ENCODE measurements at places on chromosomes 3 and 15. TPM values are rescaled to one million over a fixed set of nuclear protein-coding genes. Genes with fewer than 3 reads are reported as not detected.

DNA sequence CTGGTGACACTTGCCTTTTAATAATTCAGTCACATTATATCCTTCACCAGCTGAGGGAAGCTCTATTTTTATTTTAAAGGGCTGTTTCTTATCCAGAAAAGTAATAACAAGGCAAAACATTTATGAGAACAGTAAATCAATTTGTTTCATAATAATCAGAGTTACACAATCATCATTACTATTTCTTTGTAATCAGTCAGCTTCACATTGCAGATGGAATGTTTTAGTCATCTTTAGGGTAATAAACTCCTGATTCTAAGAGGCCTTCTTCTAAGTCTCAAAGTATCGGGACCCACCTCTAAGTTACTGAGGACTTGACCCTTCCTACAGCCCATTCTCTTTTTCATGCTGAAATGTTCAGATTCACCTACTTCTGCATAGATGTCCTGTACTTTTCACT is 298.3 kb upstream of the TGFBR2 start:
- no peak for DNase-seq

DNA sequence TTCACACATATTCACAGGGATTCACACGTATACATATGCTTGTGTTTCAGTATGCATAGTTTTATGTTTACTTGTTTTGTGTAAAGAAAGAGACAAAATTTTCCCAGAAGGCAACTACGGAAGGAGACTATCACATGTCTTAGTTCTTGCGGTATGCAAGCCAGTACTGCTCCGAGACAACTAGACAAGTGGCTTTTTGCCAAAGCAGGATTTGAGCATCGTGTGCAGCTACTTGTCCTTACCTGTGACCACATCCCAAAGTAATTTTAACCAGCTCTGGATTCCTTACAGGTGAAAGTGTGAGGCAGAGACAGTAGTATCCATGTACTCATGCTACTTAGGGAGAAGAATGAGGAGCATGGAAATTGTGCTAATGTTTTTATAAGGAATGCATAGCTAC is 591.4 kb upstream of the NR2F2 start:
- DNase-seq: no peak

The MAPKBP1 gene
- 32.0 TPM for total RNA-seq

The INSYN1 gene
- not detected for total RNA-seq

The SEC22A gene
- total RNA-seq: 21.4 TPM
